ENCODE measurements at places on chromosomes 2 and 18.

DNA sequence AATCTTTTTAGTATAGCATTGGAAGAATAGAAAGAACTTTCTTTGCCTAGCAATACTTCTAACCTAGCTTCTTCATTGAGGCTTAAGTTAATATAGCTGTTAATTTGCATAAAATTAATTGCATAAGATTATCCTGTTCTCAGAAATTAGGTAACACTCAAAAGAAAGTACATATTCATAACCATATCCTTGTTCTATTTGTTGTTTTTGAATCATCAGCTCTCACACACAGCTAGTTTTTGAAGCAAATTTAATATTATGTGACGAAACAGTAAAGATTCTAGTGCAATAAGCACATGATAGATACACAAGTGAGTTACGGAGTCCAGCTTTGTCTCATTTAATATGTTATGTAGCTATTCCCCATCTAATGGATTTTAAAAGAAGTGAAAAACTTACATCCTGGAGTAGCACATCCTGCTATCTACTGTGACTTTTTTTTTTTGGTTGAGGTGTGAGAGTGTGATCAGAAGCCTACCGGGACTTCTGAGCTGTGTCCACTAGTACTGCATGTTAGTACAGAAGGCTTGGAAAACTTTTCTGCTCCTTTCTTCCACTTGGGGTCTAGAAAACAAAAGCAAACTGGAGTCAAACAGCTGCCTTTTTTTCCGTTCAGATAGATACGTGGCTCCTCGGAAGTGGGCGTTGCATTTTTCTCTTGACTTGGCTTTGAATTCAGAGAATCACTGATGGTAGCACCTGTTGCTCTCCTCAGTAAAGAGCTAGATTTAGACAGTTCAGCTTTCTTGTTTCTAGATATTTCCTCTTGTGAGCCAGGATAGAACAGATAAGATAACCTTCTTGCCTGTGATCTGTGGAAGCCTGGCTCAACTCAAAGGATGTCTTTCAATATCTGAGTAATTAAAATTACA lies 27.2 kb downstream of the KDM3A start:
- no peak for DNase-seq

GRCh38 chr2:168482269-168482668 lies 26.2 kb downstream of the CERS6 start:
- no peak for DNase-seq

DNA sequence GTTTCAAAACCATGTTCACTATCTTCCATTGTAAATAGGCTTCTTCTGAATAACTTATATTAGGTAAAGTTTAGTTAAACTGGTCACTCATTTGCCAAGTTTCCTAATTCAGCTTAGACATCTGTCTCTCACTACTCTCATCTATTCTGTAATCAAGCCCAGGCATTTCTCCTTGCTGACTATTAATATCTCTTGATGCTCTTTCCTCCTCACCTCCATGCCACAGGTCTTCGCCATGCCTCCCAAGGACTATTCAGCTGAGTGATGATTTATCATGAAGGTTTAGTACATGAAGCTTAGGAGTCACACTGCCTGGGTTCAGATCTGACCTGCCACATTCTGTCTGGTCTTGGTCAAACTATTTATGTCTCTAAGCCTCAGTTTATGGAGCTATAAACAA lies 115.5 kb downstream of the SPOPL start:
- no peak for DNase-seq

GRCh38 chr2:104572834-104573233 lies 281.1 kb upstream of the POU3F3 start:
- DNase-seq = no peak

- no peak for DNase-seq
Observed at GRCh38 chr2:73970141-73970803, 14.4 kb upstream of the TET3 start.

- no peak for DNase-seq
Observed at GRCh38 chr18:63106727-63107126, 212.8 kb downstream of the BCL2 start.

DNA sequence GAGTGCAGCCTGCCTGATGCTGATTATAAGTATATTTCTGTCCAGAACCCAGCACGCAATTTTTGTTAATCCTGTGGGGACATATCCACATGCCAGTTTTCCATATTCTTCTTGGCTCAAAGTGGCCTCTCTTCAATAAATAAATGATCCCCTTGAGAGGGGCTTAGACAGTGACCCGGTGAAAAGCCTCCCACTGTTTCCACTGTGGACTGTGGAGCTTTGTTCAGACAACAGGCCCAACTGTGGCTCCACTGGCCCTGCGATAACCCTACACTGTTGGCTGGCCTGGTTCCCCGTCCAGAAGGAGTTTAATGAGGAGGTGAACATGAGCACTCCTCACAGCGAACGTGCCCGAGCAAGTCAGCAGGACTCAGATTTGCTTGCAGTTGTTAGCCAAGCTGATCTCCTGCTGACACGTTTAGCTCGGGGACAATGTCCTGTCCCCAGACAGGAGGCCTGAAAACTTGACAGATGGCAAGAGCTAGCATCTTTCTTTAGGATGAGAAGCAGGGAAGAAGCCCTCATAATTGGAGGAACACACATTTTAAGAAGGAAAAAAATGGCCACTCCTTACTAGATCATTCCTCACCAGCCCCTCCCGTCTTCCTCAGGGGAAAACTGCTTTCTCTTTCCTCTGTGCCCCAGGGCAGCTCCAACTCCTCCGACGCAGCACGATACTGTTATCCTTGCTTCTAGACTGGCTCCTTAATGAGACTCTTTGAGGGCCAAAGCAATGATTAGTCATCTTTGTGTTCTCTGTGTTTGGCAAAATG lies 20.0 kb upstream of the MTCL1 start:
- no peak for DNase-seq

DNA sequence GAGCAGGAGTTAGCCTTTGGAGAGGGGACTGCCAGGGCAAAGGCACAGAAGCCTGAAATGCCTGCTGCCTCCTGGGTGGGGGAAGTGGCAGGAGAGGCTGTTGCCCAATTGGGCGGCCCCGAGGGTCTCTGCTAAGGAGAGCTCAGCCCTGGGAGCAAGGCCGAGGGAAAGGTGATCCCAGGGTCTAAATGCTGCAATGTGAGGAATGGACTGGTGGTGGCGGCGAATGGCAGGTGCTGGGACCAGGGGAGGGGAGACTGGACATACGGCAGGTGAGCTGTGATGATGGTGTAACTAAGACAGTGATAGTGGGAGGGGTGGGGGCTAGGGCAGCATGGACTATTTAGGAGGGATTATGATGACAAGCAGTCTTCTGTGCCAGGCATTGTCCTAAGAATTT lies 104.0 kb downstream of the DYSF start:
- no peak for DNase-seq

- no peak for DNase-seq
Observed at GRCh38 chr2:9981655-9982054, 30.2 kb downstream of the GRHL1 start.

GRCh38 chr2:221567809-221568208 lies 4.3 kb downstream of the EPHA4 start:
- no peak for DNase-seq

DNA sequence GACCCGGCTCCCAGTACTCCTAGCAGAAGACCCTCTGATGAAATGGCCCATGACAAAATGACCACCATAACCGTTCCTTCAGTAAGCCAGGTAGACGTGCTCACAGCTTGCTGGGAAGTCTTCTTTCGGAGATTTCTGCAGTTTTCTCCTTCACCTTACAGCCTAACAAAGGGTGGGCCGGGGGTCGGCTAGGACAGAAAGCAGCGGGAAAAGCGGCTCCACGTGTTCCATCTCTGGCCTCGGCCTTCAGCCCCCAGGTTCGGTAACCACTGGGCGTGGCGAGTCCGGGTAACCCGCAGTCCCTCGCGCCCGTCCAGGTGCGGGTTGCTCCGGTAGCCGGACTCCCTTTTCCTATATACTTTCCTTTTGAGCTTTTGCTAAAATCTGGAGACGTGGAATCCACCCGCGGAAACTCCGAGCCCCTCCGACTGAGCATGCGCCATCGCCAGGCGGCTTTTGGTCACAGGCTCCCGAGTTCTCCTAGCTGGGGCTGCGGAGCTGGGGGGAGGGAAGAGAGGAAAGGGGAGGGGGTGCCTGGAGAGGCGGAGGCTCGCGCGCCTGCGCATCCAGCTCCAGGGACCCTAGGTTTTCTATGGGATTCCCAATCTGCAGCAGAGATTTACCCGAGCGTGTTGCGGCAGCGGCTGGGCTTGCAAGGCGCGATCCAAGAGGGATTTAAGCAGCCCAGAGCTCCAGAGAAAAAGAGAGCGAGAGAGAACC lies at the start of gene VSNL1:
Gene VSNL1, plus strand, starts transcription at position 604 of the 720 bp plus-strand sequence. CDS start 51,379 bp downstream, outside the sequence.
- DNase-seq = no peak

DNA sequence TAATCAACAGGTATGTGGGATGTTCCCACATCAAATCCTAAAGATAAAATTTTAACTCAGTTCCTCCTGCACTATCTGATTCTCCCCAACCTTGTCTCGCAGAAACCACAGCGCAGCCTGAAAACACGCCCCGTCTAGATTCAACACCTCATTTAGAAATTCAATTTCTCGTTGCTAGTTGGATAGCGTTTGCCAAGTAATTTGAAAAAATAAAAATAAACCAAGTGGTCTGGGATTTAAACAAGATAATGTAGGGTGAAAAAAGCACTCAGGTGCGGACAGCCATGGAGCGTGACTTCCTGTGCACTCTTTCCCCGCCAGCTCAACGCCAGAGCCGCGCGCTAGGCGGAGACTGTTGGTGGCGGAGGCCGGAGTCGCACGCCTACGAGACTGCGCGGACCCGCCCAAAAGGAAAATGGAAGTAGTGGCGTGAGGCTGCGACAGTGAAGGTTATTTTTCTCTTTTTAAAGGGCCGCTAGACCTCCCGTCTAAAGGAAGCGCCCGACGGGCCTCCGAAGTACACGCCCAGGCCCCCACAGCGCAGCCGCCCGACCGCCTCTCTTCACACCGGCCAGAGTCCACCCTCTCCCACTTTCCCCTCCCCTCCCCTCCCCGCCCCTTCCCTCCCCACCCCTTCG lies 615 bp upstream of the CCNT2 start:
- DNase-seq = peak; percentile 72

DNA sequence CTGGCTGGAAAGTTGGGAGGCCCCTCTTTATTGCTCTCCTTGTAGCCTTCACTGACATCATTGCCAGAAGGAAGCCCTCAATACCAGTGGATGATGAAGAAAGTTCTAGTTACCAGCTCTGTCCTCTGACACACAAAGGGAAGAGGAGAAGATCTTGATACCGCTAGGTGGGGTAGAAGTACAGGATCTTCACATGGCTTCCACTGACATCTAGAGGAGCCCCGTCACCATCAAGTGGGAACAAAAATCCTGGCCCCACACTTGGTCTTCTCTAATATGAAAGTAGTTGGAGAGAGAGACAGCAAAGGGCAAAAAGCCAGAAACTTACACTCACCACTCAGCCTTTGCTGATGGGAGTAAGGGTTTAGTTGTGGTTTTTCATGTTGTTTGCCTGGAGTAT lies 12.4 kb downstream of the XIRP2 start:
- DNase-seq = peak; percentile 1

DNA sequence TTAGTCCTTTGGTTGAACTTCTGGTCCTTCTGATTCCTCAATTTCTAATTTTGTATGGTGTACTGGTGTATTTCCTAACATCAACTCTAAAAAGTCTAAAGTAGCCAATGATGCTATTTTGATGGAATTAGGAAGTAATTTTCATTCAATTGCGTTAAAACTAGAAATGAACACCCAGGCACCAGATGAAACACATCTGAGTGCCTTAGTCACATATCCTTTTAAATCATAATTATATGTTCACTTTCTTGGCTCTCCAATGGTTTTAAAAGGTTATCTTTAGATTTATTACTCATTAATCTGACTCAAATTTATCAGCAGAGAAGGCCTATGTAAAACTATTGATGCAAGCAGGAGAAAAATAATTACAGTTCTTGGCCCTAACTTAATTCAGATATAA lies 119.7 kb downstream of the GAREM1 start:
- DNase-seq = no peak

- DNase-seq = no peak
Observed at GRCh38 chr2:98487101-98487805, 42.6 kb downstream of the INPP4A start.

GRCh38 chr2:20728114-20728758 lies 61.3 kb downstream of the GDF7 start:
- DNase-seq = no peak

DNA sequence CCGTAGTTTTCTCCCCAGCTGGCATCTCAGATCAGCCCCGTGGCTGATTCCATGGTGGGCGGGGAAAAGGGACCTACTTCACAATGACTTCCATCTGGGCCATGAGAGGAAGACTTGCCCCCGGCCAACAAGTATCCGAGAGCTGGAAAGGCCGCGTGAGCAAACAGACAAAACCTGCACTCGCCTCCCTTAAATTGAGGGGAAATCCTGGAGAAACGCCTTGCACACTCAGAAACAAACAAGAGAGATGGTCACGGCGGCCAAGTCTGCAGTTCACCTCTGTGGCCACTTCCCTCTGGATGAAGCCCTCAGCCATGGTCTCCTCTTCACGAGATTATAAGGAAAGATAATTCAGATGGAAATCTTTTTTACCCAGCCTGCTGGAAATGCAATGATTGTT lies 39.4 kb upstream of the TPO start:
- no peak for DNase-seq

GRCh38 chr18:9916077-9916639 lies 2.3 kb downstream of the VAPA start:
- DNase-seq = no peak

DNA sequence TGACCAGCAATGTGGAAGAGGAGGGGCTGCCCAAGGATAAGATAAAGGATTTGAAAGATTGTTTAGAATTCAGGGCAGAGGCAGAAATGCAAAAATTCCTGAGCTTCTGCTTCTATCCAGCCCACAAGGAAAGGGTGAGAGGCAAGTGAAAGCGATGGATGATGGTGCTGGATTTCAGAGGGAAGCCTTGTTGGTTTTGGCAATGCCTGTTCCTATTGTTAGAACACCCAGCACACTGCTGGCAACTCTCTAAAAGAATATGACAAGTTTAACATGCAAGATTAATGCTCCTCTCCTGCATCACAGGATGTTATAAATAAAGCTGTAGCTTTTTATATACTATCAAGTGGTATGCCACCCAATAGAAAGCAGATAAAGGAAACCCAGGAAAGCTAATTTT lies 92.6 kb downstream of the ZNF385B start:
- DNase-seq = no peak

- no peak for DNase-seq
Observed at GRCh38 chr18:27585602-27586173, 400.6 kb upstream of the CHST9 start.

- no peak for DNase-seq
Observed at GRCh38 chr2:224904381-224904780, 137.9 kb downstream of the DOCK10 start.

- no peak for DNase-seq
Observed at GRCh38 chr2:74441170-74441689, 507 bp downstream of the RTKN start.

DNA sequence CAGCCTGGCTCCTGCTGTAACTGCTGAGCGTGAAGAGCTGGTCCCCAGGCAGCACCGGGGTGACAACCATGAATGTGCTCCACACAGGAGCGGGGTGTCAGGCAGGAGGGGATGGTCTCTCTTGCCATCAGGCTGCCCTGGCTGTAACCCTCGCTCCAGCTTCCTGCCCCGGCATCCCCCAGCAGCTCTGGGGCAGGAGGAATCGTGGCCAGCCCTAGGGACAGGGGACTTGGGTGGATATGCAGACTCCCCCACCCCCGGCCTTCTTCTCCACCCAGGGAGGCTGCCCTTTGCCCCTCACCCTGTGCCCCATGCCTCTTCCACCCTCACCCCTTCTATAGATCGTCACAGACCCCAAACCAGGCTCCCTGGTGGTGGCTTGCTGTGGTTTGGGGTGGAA lies 69.4 kb upstream of the SMAD7 start:
- no peak for DNase-seq
